ENCODE measurements at places on chromosomes 6 and 20.

GRCh38 chr6:141562186-141562811, 570.4 kb upstream of the GJE1 start:
- no peak for DNase-seq

- DNase-seq: no peak
Observed at GRCh38 chr20:62744741-62745191, 36.1 kb downstream of the NTSR1 start.

GRCh38 chr20:58614984-58615760, 35.9 kb upstream of the STX16 start:
- no peak for DNase-seq

DNA sequence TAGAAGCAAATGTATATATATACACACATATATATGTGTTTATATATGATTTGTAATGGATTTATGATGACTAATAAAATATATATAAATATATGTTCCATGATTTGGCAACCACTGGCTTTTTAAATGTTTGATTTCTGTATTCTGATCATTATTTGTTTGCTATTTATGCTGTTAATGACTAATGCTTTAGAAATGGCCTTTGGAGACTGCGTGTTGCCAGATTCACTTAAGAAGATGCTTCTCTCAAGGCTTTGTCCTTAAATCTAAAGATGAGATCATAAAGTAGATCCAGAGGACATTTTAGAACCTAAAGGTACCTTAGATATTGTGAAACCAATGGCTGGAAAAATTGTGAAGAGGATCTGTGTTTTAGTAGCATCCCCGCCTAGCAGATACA, 116.0 kb upstream of the SUPT3H start:
- no peak for DNase-seq

DNA sequence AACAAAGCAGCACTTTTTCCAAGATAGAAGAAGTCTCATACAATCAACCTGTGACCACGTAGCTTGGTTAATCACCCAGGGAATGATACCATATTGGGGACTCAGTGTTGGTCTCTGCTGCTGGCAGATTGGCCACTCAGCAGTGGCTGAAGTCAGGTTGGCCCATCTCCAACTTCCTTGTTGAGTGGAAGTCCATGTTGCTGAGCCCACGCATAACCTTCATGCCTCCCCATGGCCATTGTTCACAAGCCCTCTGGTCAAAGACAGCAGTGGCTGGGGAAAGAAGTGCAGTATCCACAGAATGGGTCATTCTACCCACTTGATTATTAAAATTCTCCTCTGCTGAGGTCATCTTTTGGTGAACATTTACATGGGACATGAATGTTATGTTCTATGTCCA, 38.5 kb downstream of the PKIB start:
- no peak for DNase-seq

DNA sequence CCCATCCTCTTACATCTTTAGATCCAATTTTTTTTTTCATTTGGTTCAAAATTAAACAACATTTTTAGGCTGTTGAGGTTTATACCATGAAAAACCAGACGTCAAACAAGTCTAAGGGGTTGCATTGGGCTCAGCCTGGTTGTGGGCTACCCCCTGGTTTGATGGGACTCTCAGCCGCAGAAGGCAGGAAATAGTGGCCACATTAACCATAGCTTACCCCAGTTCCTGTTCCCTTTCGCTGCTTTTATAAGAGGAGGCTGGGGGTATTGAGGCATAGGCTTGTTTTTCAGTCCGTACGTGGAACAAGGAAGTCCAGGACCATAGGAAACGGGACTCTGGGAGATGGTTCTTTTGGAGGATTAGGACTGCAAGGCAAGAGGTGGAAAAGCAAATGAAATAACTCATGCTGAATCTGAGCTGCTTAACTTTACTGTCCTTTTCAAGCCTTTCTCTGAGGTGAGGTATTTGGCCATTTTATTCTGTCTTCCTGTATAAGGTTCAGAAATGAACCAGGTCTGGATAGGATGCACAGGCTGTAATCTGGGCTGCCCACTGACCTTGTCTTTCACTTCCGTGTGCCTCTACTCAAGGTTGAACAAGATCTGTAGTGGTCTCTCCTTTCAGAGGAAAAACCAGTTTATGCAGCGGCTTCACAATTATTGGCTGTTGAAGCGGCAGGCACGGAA, 7.7 kb downstream of the BRPF3 start:
- no peak for DNase-seq

GRCh38 chr6:32940656-32941213, at the start of gene HLA-DMB:
Gene HLA-DMB (minus strand): TSS chr6:32941028. CDS start chr6:32940807, 221 bp downstream.
- DNase-seq: peak; percentile 40

DNA sequence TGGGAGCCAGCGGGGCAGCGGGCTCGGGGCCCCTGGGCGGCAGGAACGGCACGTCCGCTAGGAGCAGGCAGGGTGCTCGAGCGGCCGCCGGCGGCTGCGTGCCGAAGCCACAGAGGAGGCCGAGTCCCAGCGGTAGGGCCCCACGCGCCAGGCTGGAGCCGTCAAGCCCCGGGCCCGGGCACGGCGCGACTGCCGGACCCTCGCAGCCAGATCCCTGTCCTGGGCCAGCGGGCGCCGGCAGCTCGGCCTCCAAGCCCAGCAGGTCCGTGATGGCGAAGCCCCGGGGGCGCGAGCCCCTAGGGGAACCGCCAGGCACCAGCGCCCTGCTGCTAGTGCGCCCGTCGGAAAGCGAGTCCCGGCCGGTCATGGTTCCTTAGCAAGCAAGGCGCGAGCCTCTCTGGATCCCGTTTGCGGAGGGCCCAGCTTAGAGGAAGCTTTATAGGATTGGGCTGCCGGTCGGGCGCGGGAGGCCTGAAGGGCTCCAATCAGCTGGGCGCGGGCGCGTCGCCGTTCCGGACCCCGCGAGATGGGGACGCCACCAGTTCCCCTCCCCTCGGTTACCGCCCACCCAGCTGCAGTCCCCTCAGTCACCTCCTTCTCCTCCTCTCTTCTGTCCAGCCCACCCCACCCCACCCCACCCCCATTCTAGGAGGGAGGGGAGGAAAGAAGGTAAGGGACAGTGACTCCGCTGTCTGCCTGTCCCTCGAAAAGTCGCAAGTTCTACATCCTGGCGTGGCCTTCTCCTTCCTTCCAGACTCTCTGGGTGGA, at the start of gene VSX1:
TSS of gene VSX1 (minus strand) at position 412 of the 768 bp plus-strand sequence. CDS start at position 367, 45 bp downstream.
- DNase-seq: no peak

DNA sequence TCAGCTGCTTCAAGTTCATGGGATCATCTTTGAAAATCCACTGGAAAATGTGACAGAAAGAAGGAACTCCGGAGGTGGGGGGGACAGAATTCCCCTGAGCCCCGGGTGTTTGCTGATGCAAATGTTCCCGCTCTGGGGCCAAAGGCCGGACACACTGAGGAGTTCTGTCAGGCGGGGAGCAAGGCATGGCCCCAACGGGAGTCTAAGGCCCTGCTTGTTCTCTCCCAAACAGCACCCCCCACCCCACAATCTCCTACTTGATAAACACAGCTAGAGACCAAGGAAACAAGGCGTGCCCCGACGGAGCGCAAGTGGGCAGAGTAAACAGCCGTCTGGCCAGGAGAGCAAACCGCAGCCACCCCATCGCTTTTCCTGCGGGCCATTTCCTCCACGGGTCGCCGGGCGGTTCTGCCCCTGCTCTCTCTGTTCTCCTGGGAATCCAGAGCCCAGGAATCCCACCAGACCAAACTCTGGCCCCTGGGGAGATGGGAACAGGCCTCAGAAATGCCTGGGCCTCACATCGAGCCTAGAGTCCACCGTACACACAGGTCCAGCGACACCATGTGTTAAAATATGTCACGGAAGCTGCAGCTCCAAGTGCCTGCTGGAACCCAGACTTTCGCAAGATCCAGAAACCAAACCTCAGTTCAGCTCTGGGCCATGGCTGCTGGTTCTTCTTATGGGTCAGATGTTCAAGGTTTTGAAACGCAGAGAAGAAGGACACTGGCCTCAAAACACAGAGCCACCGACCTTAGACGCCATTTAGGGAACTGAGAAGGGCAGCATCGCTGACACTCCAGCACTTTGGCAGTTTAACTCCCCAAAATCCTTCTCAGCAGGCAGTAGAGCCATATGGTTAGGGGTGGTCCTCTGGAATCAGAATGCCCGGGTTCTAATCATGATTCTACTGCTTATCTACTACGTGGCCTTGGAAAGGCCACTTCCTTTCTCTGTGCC, 104.2 kb downstream of the PREX1 start:
- DNase-seq: no peak

GRCh38 chr6:89797317-89797716, 22.3 kb downstream of the MDN1 start:
- DNase-seq: no peak

DNA sequence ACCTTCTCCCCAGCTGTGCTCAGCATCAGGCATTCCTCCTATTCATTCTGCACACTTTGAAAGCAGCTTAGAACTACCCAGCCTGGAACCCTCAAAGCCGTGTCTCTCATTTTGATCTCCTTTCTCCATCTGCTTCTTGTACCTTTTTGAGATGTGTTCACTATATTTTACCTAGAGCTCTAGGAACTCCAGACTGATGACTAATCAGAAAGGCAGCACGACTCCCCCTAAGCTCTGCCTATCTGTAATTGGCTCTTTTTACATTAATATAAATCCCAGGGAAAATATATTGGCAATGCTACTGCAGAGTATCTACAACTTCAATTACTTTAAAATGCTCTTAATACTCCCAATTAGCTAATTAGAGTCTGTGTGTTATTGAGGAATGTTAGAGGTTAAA, 671.5 kb downstream of the CBLN4 start:
- DNase-seq: no peak

DNA sequence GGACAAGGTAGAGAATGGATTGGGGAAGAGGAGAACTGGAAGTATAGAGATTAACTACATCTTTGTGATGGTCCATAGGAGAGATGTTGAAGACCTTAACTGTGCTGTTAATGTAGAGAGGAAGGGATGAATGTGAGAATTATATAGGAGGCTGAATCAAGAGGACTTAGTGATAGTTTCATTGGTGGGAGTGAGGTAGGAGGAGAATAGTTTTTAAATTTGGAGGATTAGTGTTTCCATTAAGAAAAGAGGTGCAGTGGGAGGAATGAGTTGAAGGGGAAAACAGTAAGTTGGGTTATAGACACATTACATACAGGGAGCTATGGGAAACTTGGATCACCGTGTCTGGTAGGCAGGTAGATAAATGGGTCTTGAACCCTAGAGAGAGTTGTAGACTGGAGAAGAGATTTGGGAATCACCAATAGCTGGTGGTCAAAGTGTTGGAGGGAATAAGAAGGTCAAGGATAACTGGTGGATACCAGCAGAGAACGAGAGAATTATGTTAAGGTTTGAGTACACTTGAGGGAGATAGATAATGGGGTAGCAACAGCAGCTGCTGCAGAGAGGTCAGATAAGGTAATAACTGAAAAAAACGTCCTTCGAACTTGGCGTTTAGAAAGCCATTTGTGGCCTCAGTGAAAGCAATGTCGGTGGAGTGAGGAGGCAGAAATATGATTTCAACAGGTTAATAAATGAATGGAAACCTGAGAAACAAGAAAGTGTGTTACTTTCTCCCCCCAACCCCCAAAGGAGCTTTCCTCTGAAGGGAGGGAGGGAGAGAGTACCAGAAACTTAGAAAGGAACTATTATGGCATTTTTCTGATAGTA, 3.1 kb downstream of the C6orf89 start:
- DNase-seq: no peak

GRCh38 chr20:57374931-57375651, 16.1 kb upstream of the RBM38 start:
- DNase-seq: no peak

GRCh38 chr20:39954621-39955020, 734.4 kb downstream of the MAFB start:
- DNase-seq: no peak

GRCh38 chr6:75870389-75870788, 121.3 kb downstream of the MYO6 start:
- DNase-seq: no peak

- DNase-seq: no peak
Observed at GRCh38 chr20:46931699-46932098, 37.1 kb downstream of the EYA2 start.

DNA sequence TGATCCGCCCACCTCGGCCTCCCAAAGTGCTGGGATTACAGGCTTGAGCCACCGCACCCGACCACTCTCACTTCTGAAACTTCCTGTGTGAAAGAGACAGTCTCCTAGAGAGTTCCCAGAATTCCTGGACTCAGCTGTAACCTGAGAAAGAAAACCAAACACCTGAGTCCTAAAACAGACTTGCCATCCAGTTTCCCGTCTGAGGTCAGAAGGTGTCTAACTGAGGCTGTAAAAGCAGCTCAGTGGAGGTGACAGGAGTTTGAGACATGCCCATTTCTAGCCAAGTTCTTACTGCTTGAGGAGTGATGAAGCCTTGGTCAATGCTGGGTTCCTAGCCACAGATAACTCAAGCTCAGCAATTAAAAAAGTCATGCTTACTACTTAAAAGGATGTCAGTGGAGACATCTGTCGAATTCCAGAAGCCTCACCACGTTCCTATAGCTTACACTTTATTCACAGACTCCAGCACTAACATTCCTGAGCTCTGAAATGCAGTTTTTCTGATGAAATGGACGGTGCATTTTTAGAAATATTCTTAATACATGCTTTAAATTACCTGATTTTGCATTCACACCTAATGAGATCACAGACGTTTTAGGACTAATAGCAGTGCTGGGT, 6.1 kb downstream of the UQCC2 start:
- DNase-seq: no peak

DNA sequence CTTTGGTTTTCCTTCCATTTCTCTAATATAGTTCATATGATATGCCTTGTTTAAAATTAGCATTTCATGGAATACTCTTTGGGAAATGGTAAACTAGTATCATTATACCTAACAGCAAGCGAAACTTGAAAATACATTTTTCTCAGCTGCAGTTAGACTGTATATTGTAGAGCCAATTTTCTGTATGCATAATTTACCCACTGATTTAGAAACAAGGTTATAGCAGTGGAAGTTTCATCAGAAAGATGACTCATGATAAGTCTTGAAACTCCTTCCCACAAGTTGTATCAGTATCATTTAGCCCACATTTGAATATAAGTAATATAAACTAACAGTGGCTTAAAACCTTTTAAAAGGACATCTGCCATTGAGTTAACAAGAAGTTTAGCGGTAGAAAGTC, 164.8 kb upstream of the BMP5 start:
- DNase-seq: no peak

GRCh38 chr6:71478834-71479541, 190.4 kb downstream of the OGFRL1 start:
- DNase-seq: no peak
